AML-193 (cell line): ENCODE measurements at places on chromosomes 6 and 20.

- DNase-seq: no peak
Measured at GRCh38 chr20:50095476-50096078, 17.4 kb downstream of the UBE2V1 start.

- DNase-seq: peak; percentile 64
Measured at GRCh38 chr20:1893721-1894470, 1.3 kb upstream of the SIRPA start.

DNA sequence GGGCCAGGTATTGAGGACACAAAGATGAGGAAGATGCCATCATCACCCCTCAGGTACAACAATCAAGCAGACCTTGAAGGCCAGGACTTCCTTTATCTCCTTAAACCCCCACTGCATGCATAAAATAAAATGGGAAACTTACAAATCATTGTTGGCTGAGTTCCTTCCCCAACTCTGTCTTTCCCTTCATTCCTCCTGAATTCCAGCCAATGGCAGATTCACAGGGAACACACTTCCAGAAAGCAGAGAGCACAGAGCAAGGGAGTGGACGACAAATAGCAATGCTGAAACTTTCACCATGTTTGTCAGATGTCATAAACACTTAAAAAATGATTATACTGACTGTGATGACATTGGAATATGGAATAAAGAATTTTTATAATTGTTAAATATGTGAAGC is 37.3 kb upstream of the NXT1 start:
- no peak for DNase-seq

- no peak for DNase-seq
Measured at GRCh38 chr20:39025883-39026282, 63.7 kb downstream of the DHX35 start.

DNA sequence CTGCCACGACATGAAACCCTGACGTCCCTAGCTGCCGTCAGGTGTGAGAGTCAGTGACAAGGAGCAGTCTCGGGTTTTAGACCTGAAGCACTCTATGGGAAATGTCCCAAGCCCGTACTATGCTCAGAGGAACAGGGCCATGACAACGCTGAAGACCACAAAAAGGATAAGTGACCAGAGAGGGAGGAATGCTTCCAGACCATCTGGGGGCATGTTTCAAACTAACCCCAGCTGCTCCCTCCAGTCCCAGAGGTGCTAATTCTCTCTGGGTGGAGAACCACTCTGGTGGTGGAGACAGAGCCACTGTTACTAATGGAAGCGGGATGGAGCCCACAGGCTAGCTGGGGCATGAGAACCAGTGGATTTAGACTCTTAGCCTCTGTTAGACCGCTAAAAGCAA is 8.7 kb downstream of the AURKA start:
- no peak for DNase-seq

GRCh38 chr6:88588938-88589337 is 374.5 kb downstream of the RNGTT start:
- DNase-seq: no peak

- no peak for DNase-seq
Measured at GRCh38 chr6:156175971-156176421, 601.2 kb upstream of the ARID1B start.
